NCI-H1092 treated with DMSO at 0.1 percent for 48 hours (cell line): ENCODE measurements at places on chromosomes 16 and 17.

- DNase-seq, result peak; percentile 48
These were observed 86.3 kb downstream of the SPECC1 start for GRCh38 chr17:20095336-20096080.

DNA sequence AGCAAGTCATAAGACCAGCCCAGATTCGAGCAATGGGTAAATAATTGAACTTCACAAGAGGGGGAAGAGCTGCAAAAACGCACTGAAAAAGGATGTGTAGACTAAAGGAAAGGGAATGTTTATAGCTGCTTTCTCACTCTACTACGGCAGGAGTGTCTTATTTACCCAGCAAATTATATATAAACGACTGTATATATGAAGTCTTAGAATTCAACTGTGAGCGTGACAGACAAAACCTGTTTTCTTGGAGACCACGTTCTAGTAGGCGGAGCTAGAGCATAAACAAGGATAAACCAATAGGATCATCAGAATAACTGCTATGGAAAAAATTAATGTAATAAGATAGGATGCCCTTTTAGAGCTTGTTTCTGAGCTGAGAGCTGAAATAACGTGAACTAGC, 394.6 kb upstream of the MON1B start:
- no peak for DNase-seq

DNA sequence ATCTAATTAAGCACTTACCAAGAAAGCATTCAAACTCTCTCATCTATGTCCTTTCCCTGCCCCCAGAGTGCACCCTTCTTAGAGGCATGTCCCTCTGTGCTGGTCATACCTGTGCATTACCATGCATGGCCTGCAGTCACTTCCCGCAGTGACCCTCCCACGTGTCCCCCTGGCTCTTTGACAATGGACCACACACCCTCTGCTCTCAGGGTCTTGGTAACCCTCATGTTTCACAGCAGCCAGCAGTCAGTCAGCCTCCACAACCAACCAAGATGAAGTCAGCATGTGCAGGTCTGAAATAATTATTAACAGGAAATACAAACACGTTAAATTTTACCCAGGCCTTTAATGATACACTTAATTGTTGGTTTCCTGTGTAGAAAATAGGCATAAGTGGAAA, 10.1 kb downstream of the KRT33A start:
- DNase-seq, result no peak

DNA sequence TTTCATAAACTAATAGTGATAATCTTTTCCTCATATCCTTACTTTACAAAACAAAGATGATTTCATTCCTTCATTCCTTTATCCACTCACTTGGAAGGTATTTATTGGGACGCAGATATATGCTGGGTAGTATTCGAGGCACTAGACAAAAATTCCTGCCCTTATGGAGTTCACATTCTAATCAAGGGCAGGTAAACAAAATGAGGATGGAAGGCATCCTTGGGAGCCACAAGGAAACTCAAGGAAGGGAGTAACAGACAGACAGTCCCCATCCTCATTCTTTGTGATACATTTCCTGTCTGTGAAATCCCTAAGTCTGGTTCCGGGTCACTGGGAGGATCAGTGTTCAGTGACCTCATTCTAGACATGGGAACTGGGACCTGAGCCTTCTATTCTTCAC, 45.2 kb downstream of the SLC6A2 start:
- no peak for DNase-seq

DNA sequence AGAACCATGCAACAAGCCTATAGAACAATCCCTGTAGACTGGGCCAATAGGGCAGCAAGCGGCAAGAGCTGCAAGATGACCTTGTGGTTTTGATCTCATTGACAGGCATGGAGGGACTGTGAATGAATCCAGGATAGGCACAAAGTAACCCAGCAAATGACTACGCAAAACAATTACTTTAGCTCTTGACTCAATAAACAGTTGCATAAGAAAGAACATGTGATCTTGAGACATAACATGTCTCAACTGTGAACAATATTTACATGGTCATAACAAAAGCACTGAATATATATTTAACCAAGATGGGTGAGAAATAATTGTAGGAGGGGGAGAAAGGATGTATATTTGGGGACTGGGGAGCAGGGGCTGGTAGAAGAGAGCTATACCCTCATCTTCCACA, 313.7 kb upstream of the CDH5 start:
- DNase-seq, result no peak

DNA sequence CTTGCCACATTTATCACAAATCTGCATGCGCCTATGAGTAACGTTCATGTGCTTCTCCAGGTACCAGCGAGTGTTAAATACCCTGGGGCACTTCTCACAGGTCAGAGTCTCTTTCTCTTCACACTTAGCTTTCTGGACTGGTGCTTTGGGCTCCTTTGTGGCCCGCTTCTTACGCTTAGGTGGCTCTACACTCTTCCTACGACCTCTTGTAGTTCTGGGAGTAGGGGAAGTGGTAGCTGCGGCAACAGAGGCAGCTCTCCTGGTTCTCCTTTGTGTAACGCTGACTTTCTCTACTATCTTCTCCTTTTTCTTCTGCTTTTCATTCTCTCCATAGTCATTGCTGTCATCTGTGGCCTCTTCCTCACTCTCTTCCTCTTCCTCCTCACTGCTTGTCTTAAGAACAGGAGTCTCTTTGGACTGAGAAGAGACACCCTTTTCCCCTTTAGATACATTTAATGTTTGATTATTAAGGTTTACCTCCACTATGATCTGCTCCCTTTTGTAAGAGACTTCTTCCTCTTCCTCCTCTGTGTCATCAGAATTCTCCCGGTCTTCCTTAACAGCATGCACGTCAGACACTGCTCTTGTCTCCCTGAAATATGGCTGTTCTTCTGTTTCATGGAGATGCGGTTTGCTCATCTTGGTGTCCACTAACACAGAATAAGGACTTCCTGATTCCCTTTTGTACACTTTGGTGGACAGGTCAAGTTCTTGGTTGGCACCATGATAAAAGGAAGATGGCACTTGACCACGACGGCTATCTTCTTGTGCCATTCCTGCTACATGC, 45.0 kb downstream of the ZNF652 start:
- DNase-seq, result no peak

DNA sequence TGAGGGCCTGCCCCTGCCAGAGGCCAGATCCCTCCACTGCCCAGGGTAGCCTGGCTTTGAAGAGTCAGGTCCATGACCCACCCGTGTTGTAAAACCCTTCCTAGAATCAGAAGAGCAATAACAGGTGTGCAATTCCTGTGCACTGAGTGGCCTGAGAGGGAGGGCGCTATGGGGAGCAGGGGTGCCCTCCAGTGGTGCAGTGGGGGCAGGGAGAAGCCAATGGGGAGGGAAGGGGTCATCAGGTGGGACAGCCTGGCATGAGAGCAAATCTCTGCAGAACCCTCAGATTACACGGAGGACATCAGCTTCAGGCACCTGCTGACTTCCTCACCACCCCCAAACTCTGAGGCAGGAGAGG, 72.9 kb upstream of the ZNF469 start:
- DNase-seq, result no peak

DNA sequence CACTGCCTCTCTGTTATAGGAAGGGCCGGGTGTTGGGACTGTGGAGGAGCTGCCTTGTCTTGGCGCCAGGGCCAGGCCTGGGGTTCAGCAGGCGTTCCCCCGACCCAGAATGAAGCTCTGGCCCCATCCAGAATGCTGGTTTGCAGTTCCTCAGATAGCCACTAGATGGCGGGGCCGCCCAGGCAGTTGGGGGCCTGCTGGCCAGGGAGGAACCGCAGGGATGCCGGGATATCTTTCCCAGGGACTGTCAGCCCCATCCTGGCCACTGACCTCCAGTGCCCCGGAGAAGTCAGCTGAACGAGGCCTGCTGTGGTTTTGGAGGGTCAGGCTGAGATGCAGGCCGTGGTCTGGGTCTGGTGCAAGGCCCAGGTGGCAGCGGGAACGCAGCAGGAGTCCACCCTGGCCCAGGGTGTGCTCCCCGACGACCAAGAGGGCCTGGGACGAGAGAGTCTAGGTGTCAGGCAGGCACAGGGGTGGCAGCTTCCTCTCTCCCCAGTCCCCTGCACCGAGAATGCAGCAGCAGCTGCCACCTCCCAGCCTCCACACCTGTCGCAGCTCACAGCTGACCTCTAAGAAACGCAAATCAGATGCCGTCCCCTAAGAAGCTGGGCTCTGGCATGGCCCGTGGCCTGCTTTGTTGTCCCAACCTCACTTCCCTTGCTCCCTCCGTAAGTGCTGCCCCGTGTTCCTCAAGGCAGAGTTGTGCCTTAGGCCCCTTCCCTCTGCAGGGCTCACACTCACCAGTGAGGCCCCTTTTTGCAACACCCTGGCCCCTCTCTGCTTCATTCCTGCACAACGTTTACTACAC, 51.2 kb downstream of the RMI2 start:
- DNase-seq, result peak; percentile 38

DNA sequence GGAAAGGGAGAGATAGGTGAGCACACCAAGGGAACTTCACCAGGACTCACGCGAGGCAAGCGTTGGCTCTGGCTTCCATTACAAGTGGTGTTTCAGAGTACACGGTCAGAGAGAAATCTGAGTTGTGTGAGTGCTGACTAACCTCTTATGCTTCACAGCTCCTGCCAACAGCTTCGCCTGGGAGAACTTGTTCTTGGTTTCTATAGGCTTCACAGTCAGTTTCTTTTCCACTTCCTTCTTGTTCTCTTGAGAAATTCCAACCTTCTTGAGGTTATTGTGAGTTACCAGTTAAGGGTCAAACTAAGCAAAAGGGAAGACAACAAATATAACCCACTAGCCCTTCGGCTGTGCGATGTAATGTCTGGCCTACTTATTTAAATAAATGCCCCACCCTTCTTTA, 18.9 kb downstream of the PSME3IP1 start:
- DNase-seq, result no peak
